ENCODE measurements at places on chromosomes 1 and 21.

GRCh38 chr1:54571326-54571725 is 23.3 kb downstream of the ACOT11 start:
- no peak for DNase-seq

DNA sequence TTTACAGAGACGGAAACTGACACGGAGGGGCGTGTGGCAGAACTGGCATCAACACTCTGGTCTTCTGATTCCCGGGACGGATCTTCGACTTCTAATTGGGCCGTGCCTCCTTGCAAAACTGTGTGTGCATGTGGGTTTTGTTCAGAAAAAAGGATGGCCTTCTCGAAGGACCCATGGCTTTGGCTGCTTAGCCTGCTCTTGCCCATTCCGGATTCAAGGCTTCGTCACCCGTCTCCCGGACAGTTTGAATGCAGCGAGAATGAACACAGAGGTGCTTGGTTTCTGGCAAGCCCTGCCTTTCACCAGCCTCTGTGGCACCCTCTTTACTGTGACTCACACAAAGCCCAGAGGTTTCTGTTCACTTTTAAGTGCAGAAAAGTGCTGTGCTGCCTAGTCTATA is 120.1 kb downstream of the PRDM2 start:
- no peak for DNase-seq

DNA sequence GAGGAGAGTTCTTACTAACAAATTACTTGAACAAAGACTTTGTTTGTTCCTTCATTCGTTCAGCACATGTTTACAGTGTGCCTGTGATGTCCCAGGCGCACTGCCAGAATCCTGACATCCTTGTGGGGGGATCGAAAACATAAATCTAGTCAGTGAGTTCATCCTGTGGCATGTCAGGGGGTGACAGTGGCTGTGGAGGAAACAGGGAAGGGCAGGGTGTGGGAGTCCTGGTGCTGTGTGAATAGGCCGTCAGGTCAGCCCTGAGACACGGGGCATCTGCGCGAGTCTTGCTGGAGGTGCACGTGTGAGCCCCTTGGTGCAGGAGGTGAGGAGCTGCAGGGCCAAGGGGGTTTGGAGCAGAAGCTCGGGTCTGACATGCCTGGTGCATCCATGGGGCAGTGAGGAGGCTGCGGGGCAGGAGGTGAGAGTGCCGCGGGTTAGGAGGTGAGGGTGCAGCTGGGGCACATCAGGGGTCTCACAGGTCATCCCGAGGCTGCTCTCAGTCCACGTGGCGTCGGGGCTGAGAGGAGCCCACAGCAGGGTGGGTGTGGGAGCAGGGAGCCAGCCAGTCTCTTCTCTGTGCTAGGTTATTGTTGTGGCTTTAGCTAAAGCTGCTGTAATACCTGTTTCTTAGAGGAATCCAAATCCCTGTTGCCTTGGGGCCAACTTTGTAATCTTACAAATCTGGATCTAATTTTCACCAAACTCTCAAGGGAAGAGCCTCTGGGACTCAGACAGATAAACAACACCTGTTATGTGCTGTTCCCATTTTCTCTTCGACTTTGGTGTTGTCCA is 93.4 kb downstream of the PCBP3 start:
- no peak for DNase-seq

GRCh38 chr1:4177425-4178150 is 277.5 kb upstream of the C1orf174 start:
- DNase-seq, result no peak

DNA sequence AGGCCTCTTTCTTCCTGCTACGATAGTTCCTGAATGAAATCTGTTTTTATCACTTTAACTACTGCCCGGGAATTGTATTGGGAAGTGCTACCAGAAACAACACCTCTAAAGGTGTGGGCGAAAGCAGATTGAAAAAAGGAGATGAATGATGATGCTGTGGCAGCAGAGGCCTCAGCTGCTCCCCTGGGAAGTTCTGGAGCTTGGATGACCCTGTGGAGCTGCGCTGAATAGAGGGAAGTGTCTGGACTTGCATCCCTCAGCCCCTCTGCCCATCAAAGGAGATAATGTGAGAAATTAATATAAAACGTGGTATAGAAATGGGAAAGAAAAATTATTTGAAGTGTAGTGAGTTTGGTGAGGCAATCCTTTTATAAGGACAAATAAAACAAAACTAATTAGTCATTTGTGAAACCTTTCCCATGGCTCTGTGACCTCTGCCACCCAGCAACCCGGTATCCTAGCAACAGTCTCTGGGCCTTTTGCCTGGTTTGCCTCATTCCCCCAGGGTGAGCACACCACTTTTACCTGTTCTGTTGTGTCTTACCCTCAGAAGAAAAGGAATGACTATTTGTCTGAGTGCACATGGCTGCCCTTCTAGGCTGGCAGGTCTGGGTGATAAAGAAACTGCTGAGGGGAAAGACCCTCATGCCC is 21.3 kb downstream of the OVAAL start:
- DNase-seq, result no peak

GRCh38 chr1:156750711-156751450 is 594 bp downstream of the HDGF start:
- DNase-seq, result peak; percentile 43

GRCh38 chr1:119898530-119898929 is 2.2 kb upstream of the ADAM30 start:
- DNase-seq, result no peak

DNA sequence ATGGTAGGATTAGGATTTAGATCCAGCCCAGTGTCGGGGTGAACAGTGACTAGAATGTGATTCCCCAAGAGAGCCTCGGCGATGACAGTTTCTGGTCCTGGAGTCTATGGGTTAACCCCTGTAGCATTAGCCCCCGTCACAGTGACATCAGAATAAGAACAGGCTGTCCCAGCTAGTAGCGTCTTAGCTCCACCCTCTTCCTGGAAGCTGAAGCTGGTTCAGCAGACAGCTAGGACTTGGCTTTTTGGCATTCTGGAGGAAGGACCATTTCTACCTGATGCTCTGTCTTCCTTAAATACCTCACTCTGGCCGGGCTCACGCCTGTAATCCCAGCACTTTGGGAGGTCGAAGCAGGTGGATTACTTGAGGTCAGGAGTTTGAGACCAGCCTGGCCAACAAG is 5.0 kb downstream of the NDUFS2 start:
- DNase-seq, result no peak

- peak; percentile 69 for DNase-seq
These were observed 22.8 kb downstream of the LHX4 start for GRCh38 chr1:180252638-180253536.

All from CD4-positive, alpha-beta T cell treated with Interleukin-1 beta for 1 hour (primary cell).